Endothelial cell (in vitro differentiated cells): ENCODE measurements at places on chromosomes 5 and 9. TPM values are rescaled to one million over a fixed set of nuclear protein-coding genes. Genes with fewer than 3 reads are reported as not detected.

The CCNO gene
- 0.15 TPM for total RNA-seq

The LHX6 gene
- total RNA-seq = 6.0 TPM

The OSMR gene
- 17.4 TPM for total RNA-seq

The CDH9 gene
- not detected for total RNA-seq

The PHF24 gene
- 0.13 TPM for total RNA-seq

The PRLR gene
- 0.21 TPM for total RNA-seq

The GRPEL2 gene
- total RNA-seq = 51.1 TPM

The FSTL4 gene
- total RNA-seq = 0.21 TPM
